NCI-H526 treated with DMSO at 0.1 percent for 48 hours (cell line): ENCODE measurements at places on chromosomes 3 and 15.

DNA sequence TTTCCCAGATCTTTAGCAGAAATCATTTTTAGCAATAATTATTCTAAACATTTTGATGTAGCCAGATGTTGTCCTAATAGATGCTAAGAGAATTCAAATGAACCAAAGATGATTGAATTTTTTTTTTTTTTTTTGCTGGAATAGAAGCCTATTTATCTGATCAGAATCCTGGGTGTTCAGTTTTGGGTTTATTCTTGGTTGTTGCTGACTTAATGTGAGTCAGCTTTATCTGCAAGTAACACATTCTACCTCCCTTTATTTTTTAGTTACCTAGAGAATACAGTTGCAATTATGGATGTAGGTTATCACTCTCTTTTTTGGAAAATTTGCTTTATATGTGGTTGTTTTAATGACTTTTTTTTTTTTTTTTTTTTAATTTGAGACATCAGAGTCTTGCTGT lies 6.4 kb downstream of the CEP97 start:
- no peak for DNase-seq

DNA sequence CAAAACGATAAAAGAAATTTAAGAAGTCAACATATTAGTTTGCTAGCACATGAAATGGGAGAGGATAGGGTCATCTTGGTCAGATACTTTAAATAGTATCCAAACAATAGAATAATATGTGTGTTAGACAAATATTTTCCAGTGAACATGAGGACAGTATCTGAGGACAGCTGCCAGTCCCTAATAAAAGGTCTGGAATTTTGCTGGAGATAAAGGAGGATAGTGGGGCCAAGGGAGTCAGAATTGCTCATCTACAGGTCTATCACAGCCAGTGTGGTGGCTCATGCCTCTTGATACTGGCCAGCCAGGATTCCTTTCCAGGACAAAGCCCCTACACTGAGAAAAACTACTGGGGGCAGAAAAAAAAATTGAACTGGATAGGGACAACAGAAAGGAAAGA lies 74.0 kb downstream of the HERC1 start:
- DNase-seq, result no peak

GRCh38 chr3:195766671-195767070 lies 45.1 kb downstream of the MUC4 start:
- no peak for DNase-seq

DNA sequence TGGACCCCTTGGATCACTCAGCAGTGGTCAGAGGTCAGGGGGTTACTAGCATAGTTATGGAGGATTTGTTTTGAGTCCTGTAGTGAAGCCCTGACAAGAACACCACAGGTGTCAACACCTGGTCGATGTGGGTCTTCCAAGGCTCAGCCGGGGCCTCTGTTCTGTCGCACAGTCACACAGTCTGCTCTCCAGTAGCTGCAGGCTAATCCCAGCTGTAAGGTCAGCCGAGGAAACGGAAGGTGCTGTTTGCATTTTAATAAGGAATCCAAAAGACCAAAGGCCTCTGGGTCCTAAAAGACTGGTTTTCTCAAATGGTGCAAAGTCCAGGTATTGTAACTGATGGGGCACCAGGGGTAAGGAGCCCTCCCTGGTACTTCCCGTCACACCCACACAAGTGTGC lies 71.7 kb downstream of the RPLP1 start:
- no peak for DNase-seq

GRCh38 chr3:159950156-159950898 lies 38.3 kb upstream of the IL12A start:
- no peak for DNase-seq

DNA sequence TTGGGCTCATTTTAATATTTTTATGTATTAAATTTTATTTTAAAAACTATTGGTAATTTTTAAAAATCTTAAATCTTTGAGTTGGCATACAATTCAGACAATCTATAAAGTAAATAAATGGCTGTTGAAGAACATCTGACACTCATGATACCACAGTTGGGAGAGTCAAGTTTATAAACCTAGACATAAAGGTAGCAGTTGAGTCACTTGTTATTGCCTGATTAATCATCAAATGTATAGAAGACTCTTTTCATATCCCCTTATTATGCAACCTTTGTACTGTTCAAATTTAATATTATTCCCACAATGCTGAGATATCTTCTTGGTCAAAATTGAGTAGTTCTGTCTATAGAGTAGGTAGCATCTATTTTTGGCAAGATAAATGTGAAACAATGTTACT lies 19.6 kb downstream of the PAQR9 start:
- no peak for DNase-seq

DNA sequence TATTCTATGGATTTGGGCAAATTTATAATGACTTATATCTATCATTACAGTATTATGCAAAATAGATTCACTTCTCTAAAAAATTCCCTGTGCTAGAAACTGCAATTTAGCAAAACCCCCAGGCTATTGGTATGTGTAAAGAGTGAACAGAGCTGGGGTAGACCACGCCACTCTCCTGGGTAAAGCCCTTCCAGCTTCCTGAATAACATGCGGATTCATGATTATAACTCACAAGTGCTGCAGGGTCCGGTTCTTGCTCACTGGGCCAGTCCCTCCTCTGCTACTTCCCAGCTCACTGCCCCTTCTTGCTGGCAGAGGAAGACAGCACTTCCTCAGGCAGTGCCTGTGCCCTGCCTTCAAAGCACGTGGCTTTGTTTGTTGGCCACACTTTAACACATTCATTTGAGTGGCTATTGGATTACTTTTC lies 4.1 kb downstream of the CD80 start:
- DNase-seq, result no peak

DNA sequence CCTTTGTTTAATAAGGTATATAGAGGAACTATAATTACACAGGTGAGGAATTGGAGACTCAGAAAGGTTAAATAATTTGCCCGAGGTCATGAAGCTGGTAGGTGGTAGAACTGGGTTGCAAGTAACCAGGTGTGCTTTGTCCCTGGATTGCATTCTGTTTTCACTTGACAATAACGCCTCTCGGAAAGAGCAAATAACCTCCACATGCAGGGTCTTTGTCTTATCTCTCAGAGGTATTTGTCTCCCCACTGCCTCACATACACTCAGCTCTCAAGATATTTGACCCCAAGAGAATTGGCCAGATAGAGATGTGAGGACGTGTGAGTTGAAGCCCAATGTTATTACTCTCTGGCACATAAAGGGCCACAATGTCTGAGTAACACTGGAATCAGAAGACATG lies 320.9 kb upstream of the ONECUT1 start:
- DNase-seq, result no peak

- DNase-seq, result no peak
These were observed 56.1 kb upstream of the CPNE4 start for GRCh38 chr3:132090921-132091320.

DNA sequence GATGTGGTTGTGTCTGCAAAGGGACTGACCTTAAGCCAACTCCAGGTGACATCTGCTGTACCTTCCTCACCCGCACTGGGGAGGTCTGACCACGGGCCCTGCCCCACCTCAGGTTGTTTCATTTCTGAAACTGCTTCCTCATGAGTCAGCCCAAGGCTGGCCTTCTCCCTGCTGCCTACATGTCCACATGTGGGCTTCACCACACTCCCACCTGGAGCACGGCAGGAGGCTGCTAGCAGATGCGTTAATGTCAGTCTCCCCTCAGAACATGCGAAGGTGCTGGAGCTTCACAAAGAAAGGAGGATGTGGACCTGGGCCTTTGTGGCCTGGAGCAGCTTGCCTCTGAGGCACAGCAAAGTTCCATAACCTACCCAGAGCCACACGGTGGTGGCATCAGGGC lies 69.4 kb upstream of the PLXNA1 start:
- no peak for DNase-seq

GRCh38 chr3:194333981-194334320 lies 17.2 kb downstream of the CPN2 start:
- no peak for DNase-seq

GRCh38 chr15:64121614-64122013 lies 25.8 kb downstream of the SNX1 start:
- no peak for DNase-seq

DNA sequence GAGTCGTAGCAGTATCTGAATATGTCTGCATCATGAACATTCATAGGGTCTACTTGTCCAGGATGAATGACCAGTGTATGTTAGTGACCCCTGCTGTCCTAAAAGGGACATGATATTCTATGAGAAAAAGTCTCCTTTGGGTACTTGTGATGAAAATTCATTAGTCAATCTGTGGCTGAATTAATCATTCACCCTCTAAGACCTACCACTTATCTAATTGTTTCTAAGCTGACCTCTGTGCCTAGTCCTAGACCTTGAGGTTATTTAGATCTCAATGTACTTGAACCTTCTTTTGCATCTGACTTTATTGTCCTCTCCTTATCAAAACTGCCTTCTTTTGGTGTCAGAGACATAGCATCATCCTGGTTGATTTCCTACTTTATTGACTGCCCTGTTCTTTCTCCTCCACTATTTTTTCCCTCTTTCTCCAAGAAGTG lies 799.3 kb downstream of the DIPK2A start:
- DNase-seq, result no peak

DNA sequence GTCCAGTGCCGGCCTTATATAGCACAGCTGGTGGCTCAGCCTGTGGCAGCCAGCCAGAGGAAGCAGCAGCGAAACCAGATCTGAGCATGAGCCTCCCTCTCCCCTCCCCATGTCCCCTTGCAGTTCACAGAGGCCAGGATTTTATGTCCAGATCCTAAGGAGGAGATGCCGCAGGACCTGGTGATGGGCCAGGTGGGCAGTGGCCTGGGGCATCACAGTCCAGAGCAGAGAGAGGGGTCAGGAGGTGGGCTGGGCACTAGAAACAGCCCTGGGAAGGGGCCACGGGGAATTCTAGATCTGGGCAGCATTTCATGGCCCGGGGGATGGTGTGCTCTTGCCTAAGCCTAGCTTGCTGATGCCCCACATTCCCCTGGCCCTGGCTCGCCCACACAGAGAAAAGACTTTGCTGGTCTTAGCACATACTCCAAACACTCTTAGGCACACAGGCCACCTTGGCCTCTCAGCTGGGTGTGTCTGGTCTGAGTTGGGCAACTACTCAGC lies 259 bp upstream of the CILP start:
- no peak for DNase-seq

GRCh38 chr3:187943677-187944389 lies 198.6 kb upstream of the BCL6 start:
- no peak for DNase-seq

GRCh38 chr3:167493244-167493643 lies 19.4 kb upstream of the SERPINI2 start:
- DNase-seq, result no peak

GRCh38 chr3:11705049-11705448 lies 61.3 kb upstream of the VGLL4 start:
- no peak for DNase-seq

DNA sequence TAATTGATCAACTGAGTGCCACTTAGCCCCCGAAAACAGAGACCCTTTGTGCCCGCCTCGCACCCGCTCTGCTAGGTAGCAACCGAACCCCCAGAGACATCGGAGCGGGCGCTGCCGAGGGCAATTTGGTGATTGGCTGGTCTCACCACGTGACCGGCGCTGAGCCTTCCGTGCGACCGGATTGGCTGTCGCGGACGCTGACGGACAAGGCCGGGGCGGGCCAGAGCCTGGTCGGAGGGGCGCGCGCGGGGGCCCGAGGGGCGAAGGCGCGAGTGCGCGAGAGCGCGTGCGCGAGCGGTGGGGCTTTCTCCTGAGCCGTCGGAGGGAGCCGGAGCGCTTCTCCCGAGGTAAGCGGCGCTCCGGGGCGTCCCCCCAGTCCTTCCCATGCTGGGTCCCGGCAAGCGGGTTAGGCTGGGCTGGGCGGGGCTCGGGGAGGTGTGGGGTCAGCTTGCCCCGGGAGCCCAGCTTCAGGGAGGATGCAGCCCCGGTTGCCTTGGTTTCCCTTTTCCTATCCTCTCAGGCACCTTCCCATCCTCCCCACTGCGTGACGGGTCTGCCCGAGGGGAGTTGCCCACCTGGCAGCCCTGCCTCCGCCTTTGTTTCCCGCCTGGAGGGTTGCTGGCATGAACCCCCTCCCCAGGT lies at the start of gene TMEM108:
Gene TMEM108 (plus strand): TSS at position 303 of the 642 bp plus-strand sequence.
- DNase-seq, result peak; percentile 69

DNA sequence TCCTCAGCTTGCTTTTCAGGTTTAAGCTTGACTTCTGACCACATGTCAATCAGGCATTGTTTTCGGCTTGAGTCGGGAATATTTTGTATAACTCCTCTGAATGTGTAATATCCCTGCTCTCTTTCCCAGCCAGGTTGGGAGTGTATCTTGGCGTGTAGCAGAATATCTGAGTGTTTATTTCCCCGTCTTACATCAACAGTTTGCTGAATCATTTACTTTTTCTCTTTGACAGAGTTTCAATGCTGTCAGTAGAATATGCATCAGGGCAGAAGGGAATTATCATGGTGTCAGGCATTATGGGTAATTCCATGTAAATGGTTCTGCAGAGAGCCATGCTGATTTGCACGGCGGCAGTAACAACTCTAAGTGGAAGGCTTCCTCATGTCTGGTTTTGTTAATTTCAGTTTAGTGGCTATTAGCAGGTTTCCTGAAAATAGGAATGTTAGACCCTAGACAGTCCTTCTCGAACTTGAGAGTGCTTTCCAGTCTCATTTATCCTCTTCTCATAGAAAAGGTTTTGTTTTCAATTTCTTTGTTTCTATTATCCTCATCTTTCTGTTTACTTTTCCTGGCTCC lies 566.3 kb downstream of the AGBL1 start:
- DNase-seq, result no peak

GRCh38 chr15:42444415-42445063 lies 46.4 kb downstream of the ZNF106 start:
- DNase-seq, result no peak

- DNase-seq, result no peak
These were observed 51.7 kb downstream of the OTOL1 start for GRCh38 chr3:161548301-161548700.

DNA sequence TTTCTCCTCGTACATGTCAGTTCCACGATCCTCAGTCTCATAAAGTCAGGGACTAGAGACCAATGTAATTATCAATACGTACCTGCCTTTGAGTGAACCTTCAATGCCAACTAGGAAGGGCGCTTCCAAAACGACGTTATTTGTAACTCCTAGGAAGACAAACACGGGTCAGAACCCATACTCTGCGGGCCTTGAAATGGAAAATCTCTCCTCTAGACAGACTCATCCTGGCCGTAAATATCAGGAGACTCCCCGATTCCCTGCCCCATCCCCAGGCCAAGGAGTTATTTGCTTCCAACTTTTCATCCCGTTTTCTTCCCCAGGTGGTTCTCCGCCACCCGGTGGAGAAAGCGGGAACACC lies 578 bp downstream of the OIP5 start:
- no peak for DNase-seq

DNA sequence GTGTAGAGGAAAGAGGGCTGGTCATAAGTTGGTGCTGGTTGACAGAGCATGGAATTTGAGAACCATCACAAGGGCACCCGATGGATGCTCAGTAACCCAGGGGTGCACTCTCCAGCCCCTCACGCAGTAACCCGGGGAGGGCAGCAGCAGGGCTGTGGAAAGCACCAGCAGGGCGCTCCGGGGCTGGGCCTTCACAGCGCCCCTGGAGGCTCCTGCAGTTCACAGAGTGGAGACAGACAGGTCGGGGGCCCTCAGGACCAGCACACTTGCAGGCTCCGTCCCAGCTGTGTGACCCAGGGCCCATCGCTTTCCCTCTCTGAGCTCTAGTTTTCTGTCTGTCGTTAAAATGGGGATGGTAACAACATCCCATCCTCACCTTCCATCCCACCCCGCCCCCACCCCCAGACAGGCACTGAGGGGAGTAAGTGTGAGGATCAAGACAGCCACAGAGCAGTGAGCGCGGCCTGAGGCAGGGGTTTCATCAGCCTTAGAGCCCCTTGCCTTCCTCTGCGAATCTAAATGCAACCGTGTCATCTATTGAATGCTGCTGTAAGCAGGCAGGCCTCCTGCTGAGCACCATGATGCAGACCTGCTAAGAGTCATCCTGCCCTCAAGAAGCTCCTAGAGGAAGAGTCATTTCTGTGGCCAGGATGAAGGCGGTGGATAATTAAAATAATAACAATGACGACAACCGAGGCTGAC lies 90.2 kb upstream of the LINGO1 start:
- no peak for DNase-seq

- no peak for DNase-seq
These were observed 42.2 kb upstream of the ROBO2 start for GRCh38 chr3:76997733-76998132.
